Right renal cortex interstitium (tissue), 3 donors: ENCODE measurements at places on chromosomes 16 and 17. TPM values are rescaled to one million over a fixed set of nuclear protein-coding genes. Genes with fewer than 3 reads are reported as not detected.

The TMEM235 gene
- not detected for polyA plus RNA-seq

DNA sequence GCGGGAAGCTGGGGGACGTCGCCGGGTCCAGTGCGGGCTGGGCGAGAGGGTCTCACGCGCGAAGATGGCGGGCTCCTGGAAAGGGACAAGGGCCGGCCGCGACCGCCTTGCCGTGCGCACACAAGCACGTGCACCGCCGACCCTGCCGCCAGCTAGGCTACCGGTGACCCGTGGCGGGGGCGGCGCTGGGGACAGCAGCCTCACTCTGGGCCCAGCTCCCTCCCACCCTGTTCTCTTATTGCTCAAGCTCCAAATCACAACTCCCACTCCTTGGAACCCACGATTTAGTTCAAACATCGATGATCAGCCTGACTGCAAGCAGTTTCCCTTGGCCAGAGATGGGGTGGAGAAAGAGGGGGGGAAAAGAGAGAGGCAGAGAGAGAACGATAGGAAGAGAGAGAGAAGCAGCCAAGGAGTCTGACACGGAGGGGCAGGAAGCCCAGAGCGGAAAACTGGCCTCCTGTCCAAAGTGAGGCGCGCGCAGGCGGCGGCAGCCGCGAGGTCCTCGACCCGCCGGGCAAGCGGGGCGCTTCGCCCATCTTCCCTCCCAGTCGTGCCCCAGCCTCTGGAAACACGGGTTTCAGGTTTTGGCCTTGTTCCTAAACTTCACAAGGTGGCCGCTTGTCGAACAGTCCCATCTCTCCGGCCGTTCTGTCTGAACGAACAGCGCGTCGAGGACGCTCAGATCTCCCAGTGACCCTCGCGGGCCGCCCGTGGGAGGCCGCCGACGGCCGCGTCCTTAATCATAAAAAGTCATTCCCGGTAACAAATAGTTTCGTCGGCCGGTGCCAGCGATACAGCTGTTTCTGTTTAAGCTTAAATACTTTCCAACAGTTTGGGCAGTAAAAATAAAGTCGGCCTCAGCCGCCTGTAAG is 1.7 kb upstream of the CBX8 start:
- no peak for DNase-seq

GRCh38 chr16:83577078-83577745 is 230.6 kb upstream of the HSBP1 start:
- DNase-seq = no peak

DNA sequence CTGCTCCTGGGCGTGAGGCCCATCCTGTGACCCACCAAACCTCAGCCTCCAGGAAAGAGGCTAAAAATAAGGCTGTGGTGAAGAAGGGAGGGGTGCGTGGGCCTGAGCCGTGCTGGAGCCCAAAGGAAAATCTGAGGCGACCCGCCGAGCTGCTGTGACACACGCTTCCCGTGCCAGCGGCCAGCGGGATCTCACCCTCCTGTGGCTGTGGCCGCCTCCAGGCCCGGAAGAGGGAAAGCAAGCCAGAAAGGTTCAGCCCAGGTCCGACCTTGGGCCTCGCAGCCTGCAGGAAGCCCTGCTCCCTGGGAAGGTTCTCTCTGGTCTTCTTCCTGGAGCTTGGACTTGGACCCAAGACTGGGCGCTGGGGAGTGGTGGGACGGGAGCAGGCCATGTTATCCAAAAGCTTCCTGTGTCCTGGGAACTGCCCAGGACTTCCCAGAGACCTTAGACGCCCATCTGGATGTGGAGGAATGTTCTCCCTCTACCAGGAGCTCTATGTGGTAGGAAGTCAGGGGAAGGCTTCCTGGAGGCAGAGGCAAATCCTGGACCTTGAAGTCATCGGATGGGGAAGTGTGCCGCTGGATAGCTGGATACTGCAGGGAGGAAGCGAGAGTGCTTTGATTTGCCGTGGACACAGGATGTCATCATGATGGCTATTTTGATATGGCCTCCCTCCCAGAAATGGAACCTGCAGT is 11.4 kb downstream of the SPNS2 start:
- DNase-seq = no peak

The AHSP gene
- polyA plus RNA-seq = 9.4 TPM

- DNase-seq = no peak
These were observed 62.3 kb downstream of the TIMM22 start for GRCh38 chr17:1059131-1059795.

- DNase-seq = no peak
These were observed 12.9 kb downstream of the IL21R start for GRCh38 chr16:27414788-27415431.

GRCh38 chr17:54968988-54969332 is 395 bp downstream of the STXBP4 start:
- no peak for DNase-seq

The NACA2 gene
- 3.4 TPM for polyA plus RNA-seq

DNA sequence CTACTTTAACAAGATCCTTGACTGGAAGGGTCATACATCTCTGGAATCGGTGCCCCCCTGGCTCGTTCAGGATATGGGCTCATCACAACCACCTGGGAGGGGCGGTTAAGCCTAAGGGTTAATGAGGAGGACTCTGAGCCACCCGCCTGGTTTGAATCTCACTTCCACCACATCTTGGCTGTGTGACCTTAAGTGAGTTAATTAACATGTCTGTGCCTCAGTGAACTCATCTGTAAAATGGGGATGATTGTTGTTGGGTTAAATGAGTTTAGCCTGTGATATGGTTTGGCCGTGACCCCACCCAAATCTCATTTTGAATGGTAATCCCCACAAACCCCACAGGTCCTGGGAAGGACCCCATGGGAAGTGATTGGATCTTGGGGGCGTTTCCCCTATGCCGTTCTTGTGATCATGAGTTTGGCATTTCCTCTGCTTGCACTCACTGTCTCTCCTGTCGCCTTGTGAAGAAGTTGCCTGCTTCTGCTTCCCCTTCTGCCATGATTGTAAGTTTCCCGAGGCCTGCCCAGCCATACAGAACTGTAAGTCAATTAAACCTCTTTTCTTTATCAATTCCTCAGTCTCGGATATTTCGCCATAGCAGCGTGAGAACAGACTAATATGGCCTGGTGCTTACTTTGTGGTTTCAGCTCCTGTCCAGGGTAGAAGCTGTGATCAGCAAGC is 214.0 kb upstream of the CIBAR2 start:
- no peak for DNase-seq

The TMEM114 gene
- not detected for polyA plus RNA-seq

The PNMT gene
- 1.2 TPM for polyA plus RNA-seq

The BCL6B gene
- 27.7 TPM for polyA plus RNA-seq

GRCh38 chr17:82257473-82257872 is 16.0 kb downstream of the CSNK1D start:
- no peak for DNase-seq

GRCh38 chr17:7579001-7579833 is at the start of gene CD68:
CD68 (plus strand) TSS chr17:7579638; CDS start chr17:7579678, 40 bp downstream.
- no peak for DNase-seq

The HBQ1 gene
- polyA plus RNA-seq = 0.39 TPM

DNA sequence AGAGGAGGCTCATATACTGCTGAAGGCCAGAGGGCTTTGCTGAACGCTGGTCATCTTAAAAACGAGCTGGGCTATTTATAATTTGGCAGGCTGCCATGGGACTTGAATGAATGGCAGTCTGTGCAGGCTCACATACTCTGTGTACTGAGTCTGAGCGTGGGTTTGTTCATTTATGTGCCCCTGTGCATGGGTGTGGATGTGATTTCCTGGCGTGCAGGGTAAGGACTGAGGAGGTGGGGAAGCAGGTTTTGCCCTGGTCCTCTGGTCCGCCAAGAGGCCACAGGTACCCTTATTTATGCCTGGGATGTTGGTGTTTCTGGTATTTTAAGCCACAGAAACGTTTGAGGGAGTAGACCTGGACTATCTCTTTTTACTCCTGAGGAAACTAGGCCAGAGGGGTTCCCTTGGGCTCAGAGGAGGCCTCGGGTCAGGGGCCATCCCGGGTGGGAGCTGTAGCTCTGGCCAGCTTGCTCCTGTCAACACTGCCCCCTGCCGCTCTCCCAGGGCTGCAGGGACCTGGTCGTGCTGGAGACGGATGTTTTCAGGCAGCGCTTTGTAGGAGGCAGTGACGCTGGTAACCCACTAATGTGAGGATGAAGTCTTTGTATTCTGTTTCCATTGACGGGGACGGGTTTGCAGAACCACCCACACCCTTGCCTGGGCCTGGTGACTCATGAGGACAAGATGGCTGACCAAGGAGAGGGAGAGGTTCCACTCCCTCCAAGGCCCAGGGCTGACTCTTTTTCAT is 184.4 kb downstream of the MSI2 start:
- DNase-seq = no peak

DNA sequence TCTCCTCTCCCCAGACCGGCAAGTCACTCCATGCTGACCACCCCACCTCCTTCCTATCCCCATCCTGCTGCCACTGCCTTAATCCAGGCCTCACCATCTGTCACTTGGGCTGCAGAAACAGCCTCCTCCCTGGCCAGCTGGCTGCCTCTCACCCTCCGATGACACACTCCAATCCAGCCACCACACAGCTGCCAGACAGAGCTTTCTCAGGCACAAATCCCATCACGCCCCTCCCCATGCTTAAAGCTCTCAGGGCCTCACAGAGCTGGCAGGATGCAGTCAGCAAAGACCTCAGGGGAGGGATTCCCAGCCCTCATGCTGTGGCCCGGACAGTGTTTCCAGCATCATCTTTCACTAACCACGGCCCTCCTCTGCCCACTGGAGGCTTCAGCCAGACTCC is 13.7 kb downstream of the CAMKK1 start:
- no peak for DNase-seq

The KRT20 gene
- polyA plus RNA-seq = 0.17 TPM

- no peak for DNase-seq
These were observed 724 bp downstream of the UBE2I start for GRCh38 chr16:1309888-1310831.

DNA sequence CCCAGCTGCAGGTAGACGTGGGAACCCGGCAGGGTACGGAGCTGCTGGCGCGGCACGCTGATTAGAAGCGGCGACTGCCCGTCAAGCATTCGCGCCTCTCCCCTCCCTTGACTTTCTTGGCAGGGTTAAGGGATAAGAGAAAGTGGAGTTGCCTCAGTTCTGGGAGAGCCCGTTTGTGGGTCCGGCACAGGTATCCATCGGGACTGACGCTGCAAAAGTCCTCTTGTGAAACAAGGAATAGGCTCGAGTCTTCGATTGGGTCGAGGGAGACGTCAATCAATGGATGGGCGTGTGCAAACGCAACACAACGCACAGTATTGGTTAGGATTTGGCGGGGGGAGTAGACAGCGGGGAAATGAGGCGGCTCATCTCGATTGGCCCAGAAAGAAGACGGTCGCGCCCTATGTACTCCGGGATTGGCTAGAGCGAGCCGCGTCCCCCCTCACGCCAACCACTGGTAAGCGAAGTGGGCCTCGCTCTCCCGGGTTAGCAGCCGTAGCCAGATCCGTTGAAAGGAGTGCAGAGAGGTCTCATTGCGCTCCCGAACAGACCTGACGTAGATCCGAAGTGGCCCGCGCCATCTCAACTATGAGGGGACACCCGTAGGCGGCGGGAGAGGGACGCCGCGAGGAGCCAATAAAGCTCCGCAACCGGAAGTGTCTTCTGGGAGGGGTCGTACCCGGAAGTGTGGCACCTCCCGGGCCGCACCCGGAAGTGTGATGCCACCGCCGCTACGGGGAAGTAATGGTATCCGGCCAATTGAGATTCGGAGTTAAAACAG is at the start of gene MON1B:
MON1B (plus strand) TSS at position 713 of the 781 bp plus-strand sequence. CDS start 296 bp downstream, outside the sequence.
- DNase-seq = peak; percentile 96

DNA sequence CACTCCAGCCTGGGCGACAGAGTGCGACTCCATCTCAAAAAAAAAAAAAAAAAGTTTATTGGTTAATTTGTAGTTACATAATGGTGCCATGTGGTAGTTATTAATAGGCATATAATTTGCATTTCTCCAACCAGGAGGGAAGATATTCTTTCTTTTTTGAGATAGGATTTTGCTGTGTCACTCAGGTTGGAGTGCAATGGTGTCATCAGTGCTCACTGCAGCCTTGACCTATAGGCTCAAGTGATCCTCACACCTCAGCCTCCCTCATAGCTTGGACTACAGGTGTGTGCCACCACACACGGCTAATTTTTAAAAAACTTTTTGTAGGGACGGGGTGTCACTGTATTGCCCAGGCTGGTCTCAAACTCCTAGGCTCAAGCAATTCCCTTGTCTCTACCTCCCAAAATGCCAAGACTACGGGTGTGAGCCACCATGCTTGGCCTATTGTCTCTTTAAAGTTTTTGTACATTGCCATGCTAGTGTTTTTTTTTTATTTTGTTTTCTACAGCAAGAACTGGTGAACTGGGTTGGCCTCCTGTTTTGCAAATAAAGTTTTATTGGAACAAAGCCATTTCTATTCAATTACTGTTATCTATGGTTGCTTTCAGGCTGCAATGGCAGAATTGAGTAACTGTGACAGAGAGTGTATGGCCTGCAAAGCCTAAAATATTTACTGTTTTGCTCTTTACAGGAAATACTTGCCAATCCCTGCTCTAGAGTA is 11.9 kb downstream of the SNX29 start:
- DNase-seq = no peak

DNA sequence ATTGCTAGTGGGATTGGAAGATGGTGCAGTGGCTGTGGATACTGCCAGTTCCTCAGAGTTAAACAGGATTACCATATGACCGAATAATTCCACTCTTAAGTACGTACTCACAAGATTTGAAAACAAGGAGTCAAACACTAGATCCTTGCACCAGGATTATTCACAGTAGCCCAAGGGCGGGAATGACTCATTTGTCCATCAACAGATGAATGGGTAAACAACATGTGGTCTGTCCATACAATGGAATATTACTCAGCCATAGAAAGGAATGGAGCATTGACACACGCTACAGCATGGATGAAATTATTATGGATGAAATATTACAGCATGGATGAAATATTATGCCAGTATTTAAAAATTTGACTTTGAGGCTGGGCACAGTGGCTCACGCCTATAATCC is 9.1 kb upstream of the MAPK8IP3 start:
- no peak for DNase-seq

The ICAM2 gene
- 29.8 TPM for polyA plus RNA-seq

GRCh38 chr16:75555213-75555706 is 792 bp downstream of the TMEM231 start:
- DNase-seq = peak; percentile 78

DNA sequence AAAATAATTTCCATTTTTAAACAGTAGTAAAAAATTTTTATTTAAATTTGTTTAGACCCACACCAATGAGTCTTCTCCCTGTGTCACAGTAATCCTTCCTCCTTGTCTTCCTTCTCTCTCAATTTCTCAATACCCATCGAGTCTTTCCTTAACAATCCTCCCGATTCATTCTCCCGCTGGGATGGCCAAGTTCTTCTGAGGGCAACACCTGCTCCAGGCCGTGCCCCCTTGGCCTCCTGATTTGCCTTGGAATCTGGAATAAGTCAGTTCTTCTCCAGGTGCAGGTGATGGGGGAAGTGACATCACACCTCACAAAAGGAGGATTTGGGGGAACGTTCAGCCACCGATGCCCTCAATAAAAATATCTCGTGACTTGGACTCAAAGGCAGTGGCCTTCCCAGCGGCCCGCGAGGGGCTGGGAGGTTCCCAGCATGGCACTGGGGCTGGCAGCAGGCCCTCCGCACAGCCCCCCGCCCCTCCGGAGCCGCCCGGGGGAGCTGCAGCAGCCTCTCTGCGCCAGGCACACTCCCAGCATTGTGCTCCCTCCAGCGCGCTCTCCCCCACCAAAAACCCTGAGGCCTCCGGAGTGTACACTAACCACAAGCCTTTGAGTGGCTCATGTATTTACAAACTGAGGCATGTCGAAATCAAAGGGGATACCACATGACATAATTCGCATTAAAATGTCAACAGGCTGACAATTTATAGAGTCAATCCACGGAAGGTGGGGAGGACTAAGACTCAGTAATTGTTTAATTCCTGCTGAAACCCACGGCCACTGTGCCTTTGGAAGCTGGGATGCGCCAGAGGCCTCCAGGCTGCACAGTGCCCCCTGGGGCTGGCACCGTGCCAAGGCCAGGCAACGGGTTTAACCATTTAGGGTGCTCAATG is 120.5 kb downstream of the ZFHX3 start:
- DNase-seq = no peak

The DNAAF8 gene
- 2.3 TPM for polyA plus RNA-seq

- no peak for DNase-seq
These were observed 1260.0 kb downstream of the CDH8 start for GRCh38 chr16:60776281-60776680.
